ENCODE measurements at places on chromosomes 12 and 14. TPM values are rescaled to one million over a fixed set of nuclear protein-coding genes. Genes with fewer than 3 reads are reported as not detected.

DNA sequence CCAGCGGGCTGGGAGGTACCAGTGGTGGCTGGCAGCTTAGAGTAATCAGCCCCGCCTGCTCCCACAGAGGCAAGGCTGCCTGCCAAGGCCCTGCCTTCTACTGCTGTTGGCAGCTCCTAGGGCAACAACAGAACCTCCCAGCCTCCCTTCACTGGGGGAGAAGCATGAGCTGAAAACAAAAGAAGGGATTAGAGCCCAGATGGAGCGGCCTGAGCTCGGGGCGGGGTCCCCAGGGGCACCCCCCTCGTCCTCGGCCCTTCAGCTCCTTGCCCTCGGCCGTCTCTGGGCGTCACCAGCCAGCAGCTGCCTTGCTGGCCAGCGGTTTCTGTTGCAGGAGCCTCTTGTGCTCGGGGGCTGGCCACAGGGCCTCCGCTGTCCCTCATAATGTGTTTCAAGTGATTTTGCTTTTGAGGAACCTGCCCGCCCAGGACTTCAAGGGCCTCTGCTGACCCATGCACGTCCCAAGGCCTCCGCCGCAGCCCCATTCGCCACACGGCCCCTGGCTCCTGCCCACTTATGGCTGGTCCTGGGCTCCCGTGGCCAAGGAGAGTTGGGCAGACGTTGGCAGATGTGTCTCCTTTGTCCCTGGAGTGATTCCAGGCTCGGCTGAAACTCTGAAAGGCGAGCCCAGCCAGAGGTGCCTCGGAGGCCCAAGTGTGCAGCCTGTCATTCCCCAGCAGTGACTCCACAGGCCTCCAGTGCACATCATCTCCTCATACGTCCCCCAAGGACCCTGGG is 49.7 kb downstream of the PSMA6 start:
- no peaks in the 10 kb centered on the region for H3K4me1 ChIP-seq
- no peak overlapping the region for H3K4me3 ChIP-seq
- no peaks in the 10 kb centered on the region for H3K27me3 ChIP-seq
- no peaks in the 10 kb centered on the region for H3K36me3 ChIP-seq
- no peak overlapping the region for H3K27ac ChIP-seq
- DNase-seq: no peak

DNA sequence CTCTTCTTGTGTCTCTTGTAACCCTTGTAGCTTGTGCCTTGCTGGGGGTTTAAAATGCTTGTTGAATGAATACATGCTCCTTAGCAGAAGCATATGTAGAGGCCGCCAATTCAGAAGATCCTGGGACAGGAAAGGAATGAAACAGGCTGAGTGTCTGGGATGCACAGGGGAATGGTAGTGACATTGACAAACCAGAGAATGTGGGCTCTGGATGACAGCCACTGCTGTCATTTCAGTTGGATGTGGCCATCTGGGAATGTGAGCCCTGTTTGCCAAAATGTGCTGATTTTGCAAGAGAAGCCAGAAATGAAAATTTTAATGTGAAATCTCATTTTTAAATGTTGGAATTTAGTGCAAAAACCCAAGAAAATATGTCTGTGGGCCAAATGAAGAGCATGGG is 136.8 kb downstream of the DACT1 start:
- H3K36me3 ChIP-seq: no peaks in the 10 kb centered on the region
- no peak overlapping the region for H3K27ac ChIP-seq

Gene NTF3
- not detected for total RNA-seq

- no peak for DNase-seq
- H3K4me3 ChIP-seq: no peak overlapping the region
- H3K27me3 ChIP-seq: no peaks in the 10 kb centered on the region
- H3K27ac ChIP-seq: no peak overlapping the region
- H3K4me1 ChIP-seq: no peaks in the 10 kb centered on the region
These were observed 117.2 kb upstream of the SCAF11 start for GRCh38 chr12:46107591-46107990.

- no peaks in the 10 kb centered on the region for H3K36me3 ChIP-seq
- H3K27me3 ChIP-seq: no peaks in the 10 kb centered on the region
- H3K4me3 ChIP-seq: no peak overlapping the region
- no peaks in the 10 kb centered on the region for H3K4me1 ChIP-seq
- H3K27ac ChIP-seq: no peak overlapping the region
These were observed 1081.5 kb downstream of the GALC start for GRCh38 chr14:86911486-86911885.

Gene LRRC9
- not detected for total RNA-seq

Gene P2RX2
- total RNA-seq: not detected

- no peak for DNase-seq
- H3K36me3 ChIP-seq: peaks cover 3% of the 10 kb centered on the region
- no peaks in the 10 kb centered on the region for H3K27me3 ChIP-seq
These were observed 24.7 kb downstream of the ARG2 start for GRCh38 chr14:67644428-67644827.

Measured in naive thymus-derived CD4-positive, alpha-beta T cell (primary cell).